ENCODE measurements at places on chromosomes 6 and 20.

- no peaks in the 10 kb centered on the region for H3K36me3 ChIP-seq
- no peaks in the 10 kb centered on the region for H3K27me3 ChIP-seq
- no peak overlapping the region for H3K4me3 ChIP-seq
- no peaks in the 10 kb centered on the region for H3K4me1 ChIP-seq
- H3K27ac ChIP-seq: no peak overlapping the region
- DNase-seq: no peak
These were observed 220.4 kb downstream of the TAF4 start for GRCh38 chr20:61845233-61845671.

DNA sequence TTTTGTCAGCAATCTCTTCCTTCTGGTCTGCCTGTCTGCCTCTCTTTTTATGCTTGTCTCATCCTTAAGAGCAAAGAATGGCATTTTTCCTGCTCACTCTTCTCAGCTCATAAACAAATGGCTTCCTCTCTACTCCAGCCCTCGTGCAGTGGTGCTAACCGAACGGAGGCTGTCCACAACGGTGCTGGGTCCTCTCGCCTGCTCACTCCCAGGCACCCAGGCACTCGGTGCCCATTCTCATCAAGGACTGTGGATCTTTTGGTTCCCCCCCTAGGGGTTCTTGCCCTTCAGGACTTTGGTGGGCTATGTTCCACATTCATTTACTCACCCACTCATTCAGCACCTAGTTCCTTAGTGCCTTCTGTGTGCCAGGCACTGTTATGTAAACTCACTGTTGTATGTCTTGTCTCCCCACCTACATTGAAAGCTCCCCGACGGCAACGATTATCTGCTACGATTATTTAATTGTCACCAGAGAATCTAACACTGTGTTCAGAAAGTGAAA, 113.9 kb downstream of the FYN start:
- H3K36me3 ChIP-seq: no peaks in the 10 kb centered on the region
- peak overlapping the region; percentile 59 for H3K4me3 ChIP-seq
- no peaks in the 10 kb centered on the region for H3K27me3 ChIP-seq

GRCh38 chr6:158565122-158565429, 5.2 kb downstream of the TMEM181 start:
- H3K27me3 ChIP-seq: no peaks in the 10 kb centered on the region
- DNase-seq: no peak
- no peak overlapping the region for H3K27ac ChIP-seq
- H3K4me3 ChIP-seq: peak overlapping the region; percentile 8
- H3K36me3 ChIP-seq: no peaks in the 10 kb centered on the region
- H3K4me1 ChIP-seq: peaks cover 39% of the 10 kb centered on the region

- H3K27me3 ChIP-seq: no peaks in the 10 kb centered on the region
- DNase-seq: no peak
- H3K36me3 ChIP-seq: peaks cover 38% of the 10 kb centered on the region
- peaks cover 21% of the 10 kb centered on the region for H3K4me1 ChIP-seq
- H3K4me3 ChIP-seq: no peak overlapping the region
- no peak overlapping the region for H3K27ac ChIP-seq
These were observed 10.9 kb downstream of the SNX5 start for GRCh38 chr20:17957505-17958363.

DNA sequence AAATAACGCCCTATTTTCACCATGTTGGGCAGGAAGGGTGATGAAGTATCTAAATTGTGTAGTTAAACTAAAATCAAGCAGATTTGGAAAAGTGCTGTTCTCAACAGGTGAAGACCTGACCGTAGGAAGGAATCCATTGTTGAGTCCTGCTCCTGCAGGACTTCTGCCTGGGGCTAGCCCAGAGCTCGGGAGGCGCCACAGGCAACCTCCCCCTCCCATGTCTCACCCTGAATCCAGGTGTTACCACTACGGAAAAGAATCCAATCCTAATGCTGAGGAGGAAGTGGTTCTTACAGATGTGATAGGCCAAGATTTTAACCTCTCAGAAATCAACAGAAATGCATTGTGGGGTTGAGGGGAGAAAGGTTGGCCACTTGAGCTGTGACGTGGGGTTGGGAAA, 30.2 kb downstream of the RAB22A start:
- DNase-seq: no peak
- peaks cover 3% of the 10 kb centered on the region for H3K36me3 ChIP-seq
- H3K4me1 ChIP-seq: peaks cover 4% of the 10 kb centered on the region
- H3K27ac ChIP-seq: no peak overlapping the region

- no peak overlapping the region for H3K4me3 ChIP-seq
- no peak overlapping the region for H3K27ac ChIP-seq
- peaks cover 21% of the 10 kb centered on the region for H3K36me3 ChIP-seq
- H3K27me3 ChIP-seq: no peaks in the 10 kb centered on the region
These were observed 17.0 kb downstream of the RNASET2 start for GRCh38 chr6:166939345-166939744.

DNA sequence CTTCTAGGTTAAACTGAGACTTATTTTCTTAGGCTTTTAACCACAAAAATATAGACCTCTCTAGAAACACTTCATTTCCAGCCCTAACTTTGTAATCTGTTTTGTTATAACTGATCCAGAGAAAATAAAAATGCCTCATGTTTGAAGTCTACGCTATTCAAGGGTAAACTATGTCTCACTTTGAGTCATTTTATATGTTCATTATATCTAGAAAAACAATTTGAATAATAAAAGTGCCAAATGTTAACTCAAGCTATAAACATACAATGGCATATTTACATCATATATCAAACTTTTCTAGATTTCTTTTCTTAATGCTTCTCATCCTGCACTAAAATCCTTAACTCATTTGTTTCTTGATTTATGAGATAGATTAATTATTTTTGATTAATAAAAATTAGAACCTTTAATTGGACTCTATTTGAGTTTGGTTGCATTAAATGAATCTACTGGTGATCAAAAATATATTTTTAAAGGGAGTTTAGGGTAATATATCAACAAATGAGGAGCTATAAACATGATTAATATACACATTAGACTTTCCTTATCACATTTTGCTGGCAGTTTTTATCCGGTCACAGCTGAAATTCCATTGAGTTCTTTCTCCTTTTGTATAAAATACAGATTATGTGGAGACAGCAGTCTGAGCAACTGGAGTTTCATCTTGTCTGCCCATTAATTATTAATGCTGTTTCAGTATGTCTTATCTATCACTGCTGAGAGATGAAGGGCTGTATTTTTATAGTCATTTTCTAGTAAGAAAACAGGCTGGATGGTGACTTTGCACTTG, 246.5 kb downstream of the TBX18 start:
- no peaks in the 10 kb centered on the region for H3K36me3 ChIP-seq
- H3K27me3 ChIP-seq: no peaks in the 10 kb centered on the region
- no peak overlapping the region for H3K4me3 ChIP-seq
- H3K4me1 ChIP-seq: no peaks in the 10 kb centered on the region

GRCh38 chr20:44125332-44126127, 61.5 kb downstream of the JPH2 start:
- no peak overlapping the region for H3K4me3 ChIP-seq
- H3K27me3 ChIP-seq: no peaks in the 10 kb centered on the region
- no peak for DNase-seq
- H3K4me1 ChIP-seq: no peaks in the 10 kb centered on the region
- no peaks in the 10 kb centered on the region for H3K36me3 ChIP-seq
- H3K27ac ChIP-seq: no peak overlapping the region

GRCh38 chr20:63284544-63284949, 8.4 kb upstream of the COL20A1 start:
- no peak overlapping the region for H3K4me3 ChIP-seq
- H3K27me3 ChIP-seq: no peaks in the 10 kb centered on the region
- no peak for DNase-seq
- H3K4me1 ChIP-seq: no peaks in the 10 kb centered on the region

GRCh38 chr6:111382476-111383294, 100.3 kb downstream of the REV3L start:
- no peaks in the 10 kb centered on the region for H3K27me3 ChIP-seq
- H3K4me1 ChIP-seq: no peaks in the 10 kb centered on the region
- no peaks in the 10 kb centered on the region for H3K36me3 ChIP-seq

DNA sequence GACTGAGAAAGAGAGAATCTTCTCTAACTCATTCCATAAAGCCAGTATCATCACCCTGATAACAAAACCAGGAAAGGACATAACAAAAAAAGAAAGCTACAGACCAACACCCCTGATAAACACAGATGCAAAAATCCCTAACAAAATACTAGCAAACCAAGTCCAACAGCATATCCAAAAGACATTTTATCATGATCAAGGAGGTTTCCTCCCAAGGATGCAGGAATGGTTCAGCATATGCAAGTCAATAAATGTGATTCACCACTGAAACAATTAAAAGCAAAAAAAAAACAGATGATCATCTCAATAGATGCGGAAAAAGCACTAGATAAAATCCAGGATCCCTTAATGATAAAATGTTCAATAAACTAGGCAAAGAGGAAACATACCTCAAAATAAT, 24.5 kb upstream of the ALDH8A1 start:
- H3K4me1 ChIP-seq: no peaks in the 10 kb centered on the region
- no peak overlapping the region for H3K27ac ChIP-seq
- H3K4me3 ChIP-seq: no peak overlapping the region
- no peaks in the 10 kb centered on the region for H3K27me3 ChIP-seq

GRCh38 chr6:30889921-30890645, 5.8 kb downstream of the DDR1 start:
- no peaks in the 10 kb centered on the region for H3K27me3 ChIP-seq
- no peak overlapping the region for H3K27ac ChIP-seq
- peaks cover 18% of the 10 kb centered on the region for H3K4me1 ChIP-seq

- no peaks in the 10 kb centered on the region for H3K36me3 ChIP-seq
- no peak overlapping the region for H3K4me3 ChIP-seq
- no peak for DNase-seq
- no peak overlapping the region for H3K27ac ChIP-seq
- H3K27me3 ChIP-seq: no peaks in the 10 kb centered on the region
These were observed 297.8 kb downstream of the GJA1 start for GRCh38 chr6:121733234-121733633.

DNA sequence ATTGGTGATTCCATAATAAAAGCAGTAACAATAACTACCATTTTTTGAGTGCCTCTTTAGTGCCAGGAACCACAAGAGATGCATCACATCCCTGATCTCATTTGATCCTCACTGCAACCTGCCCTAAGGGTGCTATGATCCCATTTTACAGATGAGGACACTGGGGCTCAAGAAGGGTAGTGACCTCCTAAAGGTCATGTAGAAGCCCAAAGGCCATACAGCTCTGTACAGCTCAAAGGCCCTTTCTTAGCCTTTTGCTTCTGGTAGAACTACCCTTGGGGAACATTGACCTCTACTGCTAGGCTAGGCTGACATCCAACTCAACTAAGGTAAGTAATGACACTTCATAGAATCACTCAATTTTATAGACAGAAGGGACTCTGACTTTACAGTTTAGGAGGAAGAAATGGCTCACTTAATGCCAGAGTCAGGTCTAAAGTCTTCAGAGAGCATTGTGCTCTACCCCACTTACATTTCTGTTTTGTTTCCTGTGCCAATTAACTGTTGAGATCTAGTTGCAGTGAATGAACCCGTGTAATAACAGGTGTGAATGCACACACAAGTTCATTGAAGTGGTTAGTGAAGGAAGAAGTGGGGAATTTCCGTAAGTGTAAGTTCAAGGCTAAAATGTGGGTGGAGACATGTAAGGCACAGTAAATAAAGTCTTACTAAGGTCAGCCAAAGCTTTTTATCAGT, 10.7 kb downstream of the SLC9A8 start:
- H3K4me3 ChIP-seq: no peak overlapping the region
- H3K4me1 ChIP-seq: peaks cover 25% of the 10 kb centered on the region
- no peaks in the 10 kb centered on the region for H3K27me3 ChIP-seq
- peaks cover 7% of the 10 kb centered on the region for H3K36me3 ChIP-seq
- peak overlapping the region; percentile 54 for H3K27ac ChIP-seq

DNA sequence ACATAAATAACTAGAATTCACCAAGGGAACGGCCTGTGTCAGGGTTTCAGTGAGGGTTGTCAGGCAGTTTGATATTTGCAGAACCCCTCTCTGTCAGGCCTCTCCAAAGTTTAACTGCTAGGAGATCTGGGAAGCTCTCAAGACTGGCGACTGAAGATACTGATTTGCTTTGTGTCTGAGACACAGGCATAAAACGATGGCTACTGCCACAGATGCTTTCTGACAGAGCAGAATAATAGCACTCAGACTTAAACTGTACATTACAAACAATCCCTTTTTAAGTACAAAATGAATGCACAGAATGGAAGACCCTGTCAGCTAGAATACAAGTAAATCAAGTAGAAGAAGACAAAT, 7.2 kb upstream of the ATXN1 start:
- peaks cover 29% of the 10 kb centered on the region for H3K4me1 ChIP-seq
- H3K27me3 ChIP-seq: no peaks in the 10 kb centered on the region
- no peak overlapping the region for H3K27ac ChIP-seq
- DNase-seq: no peak
- H3K4me3 ChIP-seq: no peak overlapping the region

Measured in naive thymus-derived CD4-positive, alpha-beta T cell (primary cell).